D721Med (cell line): ENCODE measurements at places on chromosomes 1 and 21.

GRCh38 chr21:42343556-42343955 lies 7.2 kb downstream of the TFF2 start:
- DNase-seq, result no peak

GRCh38 chr1:31400393-31400792 lies 12.6 kb upstream of the SERINC2 start:
- DNase-seq, result no peak

GRCh38 chr1:232669981-232670747 lies 40.2 kb upstream of the SIPA1L2 start:
- DNase-seq, result no peak

DNA sequence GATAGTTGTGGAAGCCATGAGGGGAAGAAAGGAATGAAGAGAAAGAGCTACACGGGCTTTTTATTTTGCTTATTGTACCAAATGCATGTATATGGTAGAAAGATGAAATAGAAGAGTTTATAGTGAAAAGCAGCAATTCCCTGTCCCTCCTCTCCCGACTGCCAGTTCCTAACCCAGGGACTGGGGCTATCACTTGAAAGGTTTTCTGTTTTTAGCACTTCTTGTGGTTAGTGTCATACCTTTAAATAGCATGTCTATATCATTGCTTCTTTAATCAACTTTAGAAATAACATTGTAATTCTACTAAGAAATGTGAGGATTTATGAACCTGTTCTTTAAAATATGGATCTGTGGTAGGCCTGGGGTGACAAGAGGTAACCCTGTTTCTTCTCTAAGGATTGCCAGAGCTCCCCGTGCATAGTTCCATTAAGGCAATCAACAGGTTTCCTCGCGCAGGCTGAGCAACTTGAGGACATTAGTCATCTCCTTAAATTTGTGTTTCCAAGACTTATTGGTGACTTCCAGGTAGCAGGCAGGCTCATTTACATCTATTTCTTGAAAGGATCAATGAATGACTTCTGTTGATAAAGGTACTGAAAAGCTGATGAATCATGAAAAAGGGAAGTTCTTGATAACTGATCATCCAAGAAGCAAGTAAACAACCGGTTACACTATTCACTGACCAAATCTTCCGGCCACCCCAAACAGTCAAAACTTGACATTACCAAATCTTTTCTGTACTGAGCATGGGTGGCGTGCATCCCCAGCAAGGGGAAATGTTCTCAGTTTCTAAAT lies 37.8 kb upstream of the S1PR1 start:
- DNase-seq, result no peak

DNA sequence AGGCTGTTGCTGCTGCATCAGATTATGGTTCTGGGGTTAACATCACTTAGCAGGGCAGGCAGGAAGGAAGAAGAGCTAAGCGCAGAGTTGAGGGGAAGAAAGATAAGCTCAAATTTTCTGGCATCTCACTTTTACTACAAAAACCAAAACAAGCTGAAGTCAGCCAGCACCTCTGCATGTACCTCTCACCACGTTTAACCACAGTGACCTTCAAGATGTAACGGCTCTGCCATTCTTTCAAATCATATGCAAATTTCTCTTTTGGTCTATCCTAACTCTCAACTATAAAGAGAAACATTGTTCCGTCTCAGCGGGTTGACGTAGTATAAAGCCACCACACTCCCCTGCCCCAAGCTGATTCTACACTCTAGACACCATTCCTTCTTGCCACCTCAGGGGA lies 154.4 kb downstream of the OMA1 start:
- DNase-seq, result no peak

GRCh38 chr21:37484535-37485474 lies 118.2 kb downstream of the DYRK1A start:
- DNase-seq, result no peak

GRCh38 chr1:175272361-175272760 lies 79.8 kb upstream of the KIAA0040 start:
- DNase-seq, result no peak

GRCh38 chr1:196136396-196136795 lies 471.8 kb downstream of the KCNT2 start:
- no peak for DNase-seq

DNA sequence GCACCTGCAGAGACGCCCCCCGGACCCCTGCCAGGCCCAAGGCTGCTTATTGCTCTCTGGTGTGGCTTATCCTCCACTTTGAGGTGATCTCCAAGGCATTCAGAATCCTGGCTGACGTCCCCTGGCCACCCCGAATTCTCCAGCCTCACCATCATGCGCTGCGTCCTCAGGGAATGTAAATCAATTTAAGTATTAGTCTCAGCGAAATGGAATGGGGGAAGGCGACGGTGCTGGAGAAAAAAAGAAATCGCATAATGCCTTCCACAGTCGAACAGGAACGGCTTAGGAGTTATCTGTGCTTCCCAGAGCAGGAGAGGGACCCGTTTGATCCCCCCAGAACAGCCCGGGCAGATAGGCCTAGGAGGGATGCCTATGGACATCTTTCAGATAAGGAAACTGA lies 2.9 kb downstream of the EPHA8 start:
- no peak for DNase-seq

DNA sequence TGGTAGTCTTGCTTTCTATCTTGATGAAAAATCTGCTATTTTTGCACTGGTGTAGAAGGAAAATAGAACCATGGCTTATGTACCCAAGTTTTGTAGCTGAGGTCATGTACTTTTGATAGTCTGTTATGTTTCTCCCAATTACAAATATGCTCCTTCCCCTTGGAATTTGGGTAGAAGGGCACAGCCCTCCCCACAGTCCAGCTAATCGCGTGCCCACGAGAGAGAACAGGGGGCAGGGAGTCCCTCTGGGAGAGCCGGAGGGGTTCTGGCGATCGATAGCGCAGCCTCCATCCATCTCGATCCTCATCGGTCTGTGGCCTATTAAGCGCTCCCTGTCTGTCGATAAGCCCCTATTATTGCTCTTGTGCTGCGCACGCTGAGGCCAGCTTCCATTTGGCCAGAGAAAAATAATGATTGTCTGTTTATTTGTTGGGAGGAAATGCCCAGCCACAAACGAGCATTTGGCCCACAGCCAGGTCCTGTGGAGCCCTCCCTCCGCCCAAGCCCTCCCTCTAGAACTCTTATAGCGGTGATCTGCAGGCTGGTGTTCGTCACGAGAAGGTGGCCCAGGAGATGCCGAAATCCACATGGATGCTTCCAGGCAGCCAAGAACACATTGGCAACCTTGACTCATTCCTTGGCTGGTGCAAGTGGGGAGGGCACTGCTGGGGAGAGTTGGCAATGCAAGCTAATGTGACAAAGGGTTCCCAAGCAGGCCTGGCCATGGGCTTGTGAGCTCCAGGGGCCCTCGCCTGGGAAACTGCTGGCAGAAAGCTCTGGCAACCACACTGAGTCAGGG lies 134.7 kb upstream of the TNR start:
- no peak for DNase-seq

GRCh38 chr1:45473302-45473701 lies 17.7 kb downstream of the TESK2 start:
- DNase-seq, result no peak

DNA sequence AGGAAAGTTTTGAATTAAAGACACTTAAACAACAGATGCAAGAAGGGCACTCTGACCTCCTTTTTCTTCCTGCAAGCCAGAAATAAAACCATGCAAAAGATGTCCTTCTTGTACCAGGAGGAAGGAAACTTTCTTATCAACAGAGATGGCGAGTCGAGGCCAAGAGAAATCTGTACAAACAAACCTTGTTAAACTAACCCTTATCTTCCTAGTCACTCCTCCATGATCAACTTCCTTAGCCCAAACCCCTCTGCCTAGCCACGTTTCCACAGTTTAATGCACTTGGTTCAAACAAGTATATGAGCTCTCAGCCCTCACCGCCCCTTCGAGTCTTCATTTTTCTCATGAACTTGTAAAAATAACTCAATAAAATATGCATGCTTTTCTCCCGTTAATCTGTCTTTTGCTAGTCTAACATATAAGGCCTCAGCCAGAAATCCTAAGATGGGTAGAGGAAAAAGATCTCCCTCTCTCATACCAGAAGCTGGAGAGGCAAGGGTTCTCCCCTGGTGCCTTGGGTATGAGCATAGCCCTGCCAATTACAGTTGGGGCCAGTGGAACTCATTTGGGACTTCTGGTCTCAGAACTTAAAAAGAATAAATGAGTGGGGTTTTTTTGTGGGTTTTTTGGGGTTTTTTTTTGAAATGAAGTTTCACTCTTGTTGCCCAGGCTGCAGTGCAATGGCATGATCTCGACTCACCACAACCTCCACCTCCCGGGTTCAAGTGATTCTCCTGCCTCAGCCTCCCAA lies 141.7 kb upstream of the SOD1 start:
- DNase-seq, result no peak

DNA sequence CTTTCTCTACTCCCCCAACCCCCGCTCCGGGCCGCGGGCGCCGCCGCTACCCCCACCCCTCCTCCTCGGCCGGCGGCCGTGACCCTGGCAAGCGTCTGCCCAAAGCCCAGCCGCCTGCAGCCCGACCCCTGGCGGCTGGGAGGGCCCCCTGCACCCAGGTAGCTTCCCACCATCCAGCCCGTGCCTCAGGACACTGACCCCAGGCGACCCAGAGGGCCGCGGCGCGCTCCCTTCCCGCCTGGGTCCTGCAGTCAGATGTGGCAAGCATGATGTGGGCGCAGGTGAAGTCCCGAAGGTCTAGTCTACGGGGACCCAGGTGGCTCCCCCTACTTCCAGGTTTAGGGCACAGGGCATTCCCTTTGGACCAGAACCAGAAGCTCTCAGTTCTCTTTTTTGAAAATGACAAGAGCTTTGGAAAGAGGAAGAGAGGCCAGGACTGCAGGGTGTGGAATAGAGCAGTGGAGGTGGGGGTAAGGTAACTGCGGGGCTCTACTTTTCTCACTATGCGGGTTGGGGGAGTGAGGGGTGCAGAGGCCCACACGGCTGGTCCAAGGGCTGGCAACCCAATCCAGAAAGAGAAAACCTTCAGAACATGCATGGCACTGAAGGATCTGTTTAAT lies at the start of gene DENND4B:
TSS of gene DENND4B (minus strand) at position 97 of the 620 bp plus-strand sequence. CDS start 2,344 bp downstream, outside the sequence.
- peak; percentile 100 for DNase-seq

DNA sequence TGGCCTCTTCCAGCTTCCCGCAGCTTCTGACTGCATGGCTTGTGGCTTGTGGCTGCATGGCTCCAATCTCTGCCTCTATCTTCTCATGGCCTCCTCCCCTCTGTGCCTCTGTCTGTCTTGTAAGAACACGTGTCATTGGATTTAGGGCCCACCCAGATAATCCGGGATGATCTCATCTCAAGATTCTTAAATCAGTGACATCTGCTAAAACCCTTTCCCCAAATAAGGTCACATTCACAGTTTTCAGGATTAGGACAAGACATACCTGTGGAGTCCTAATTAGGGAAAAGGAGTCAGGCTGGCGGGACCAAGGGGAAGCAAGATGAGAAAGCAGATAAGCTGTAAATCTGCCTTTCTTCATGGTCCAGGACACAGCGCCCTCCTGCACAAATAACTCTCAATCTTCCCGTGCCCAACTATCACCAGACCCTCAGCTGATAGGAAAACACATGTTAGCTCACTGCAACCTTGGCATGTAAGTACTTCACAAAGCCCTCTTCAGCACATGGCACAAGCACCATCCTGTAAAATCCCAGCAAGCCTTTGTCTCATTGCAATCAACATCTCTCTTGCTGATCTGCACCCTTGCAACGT lies 82.2 kb downstream of the SPSB1 start:
- DNase-seq, result no peak

GRCh38 chr1:170162459-170163246 lies 16.9 kb downstream of the NTMT2 start:
- DNase-seq, result peak; percentile 17

DNA sequence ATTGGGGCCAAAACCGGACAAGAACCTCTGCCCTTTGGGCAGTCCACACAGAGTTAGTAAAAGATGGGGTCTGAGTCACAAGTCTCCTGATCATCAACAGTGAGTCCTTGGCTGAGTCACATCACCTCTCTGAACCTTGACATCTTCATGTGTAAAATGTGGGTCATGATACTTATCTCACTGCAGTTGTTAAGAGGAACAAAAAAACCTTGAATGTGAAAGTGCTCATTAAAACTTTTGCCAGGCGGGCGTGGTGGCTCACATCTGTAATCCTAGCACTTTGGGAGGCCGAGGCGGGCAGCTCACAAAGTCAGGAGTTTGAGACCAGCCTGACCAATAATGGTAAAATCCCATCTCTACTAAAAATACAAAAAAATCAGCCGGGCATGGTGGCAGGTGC lies 15.7 kb downstream of the S100A16 start:
- no peak for DNase-seq

GRCh38 chr1:61389926-61390845 lies 307.8 kb downstream of the NFIA start:
- no peak for DNase-seq

DNA sequence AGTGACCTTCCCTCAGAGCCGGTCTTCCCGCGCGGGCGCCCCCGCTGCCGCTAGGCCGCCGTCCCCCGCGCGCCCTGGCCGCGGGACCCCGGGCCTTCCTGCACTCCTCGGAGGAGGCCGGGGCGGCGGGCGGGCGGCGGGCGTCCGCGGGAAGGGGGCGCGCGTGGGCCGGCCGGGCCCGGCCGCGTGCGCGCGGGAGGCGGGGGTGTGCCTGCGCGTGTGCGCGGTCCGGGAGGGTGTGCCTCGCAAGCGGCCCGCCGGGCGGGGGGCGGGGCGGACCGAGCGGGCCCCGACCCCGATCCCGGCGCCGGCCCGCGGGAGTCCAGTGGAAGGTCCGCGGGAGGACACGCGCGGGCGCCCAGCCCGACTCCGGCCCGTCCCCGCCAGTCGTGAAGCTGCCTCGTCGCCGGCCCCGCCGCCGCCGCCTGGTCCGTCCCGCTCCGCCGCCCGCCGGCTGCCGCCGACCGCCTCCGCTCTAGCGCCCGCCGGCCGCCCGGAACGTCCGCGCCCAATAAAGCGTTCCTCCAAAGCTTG lies 438 bp downstream of the MRPS6 start:
- no peak for DNase-seq

GRCh38 chr1:207676153-207676552 lies 31.2 kb downstream of the CR1L start:
- no peak for DNase-seq

DNA sequence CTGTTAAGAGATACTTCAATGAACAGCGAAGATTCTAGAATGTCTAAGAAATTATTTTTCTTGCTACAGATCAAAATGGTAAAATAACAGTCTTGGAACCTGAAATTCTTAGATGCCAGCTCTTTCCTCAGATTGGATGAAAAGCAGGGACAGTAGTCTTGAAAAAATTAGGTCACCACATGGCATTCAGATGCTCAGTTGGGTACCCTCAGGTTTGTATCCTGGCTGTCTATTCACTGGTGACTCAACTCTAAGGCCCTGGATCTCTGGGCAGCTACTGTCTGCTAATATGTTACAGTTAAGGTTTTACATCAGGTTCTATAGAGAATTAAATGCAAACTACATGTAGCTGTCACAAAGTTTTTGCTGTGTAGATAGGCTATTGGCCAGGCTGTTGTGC lies 528.9 kb upstream of the ADAMTS5 start:
- DNase-seq, result no peak

DNA sequence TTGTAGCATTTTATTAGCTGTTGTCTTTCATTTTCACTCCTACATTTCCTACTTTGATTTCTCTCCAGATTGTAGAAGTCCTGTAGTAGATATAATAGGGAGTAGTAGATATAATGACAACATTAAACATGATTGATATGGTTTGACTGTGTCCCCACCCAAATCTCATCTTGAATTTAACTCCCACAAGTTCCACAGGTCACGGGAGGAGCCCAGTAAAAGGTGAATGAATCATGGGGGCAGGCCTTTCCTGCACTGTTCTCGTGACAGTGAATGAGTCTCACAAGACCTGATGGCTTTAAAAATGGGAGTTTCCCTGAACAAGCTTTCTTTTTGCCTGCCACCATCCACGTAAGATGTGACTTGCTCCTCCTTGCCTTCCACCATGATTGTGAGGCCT lies 7.5 kb upstream of the PRDX6 start:
- no peak for DNase-seq
